Adrenal gland (tissue), 19 donors: ENCODE measurements at places on chromosomes 2 and 18. TPM values are rescaled to one million over a fixed set of nuclear protein-coding genes. Genes with fewer than 3 reads are reported as not detected.

SLC35F5 gene
- 231 TPM for total RNA-seq

- peak; percentile 10 for DNase-seq
These were observed 77.5 kb downstream of the NDUFA10 start for GRCh38 chr2:239947729-239948045.

DNA sequence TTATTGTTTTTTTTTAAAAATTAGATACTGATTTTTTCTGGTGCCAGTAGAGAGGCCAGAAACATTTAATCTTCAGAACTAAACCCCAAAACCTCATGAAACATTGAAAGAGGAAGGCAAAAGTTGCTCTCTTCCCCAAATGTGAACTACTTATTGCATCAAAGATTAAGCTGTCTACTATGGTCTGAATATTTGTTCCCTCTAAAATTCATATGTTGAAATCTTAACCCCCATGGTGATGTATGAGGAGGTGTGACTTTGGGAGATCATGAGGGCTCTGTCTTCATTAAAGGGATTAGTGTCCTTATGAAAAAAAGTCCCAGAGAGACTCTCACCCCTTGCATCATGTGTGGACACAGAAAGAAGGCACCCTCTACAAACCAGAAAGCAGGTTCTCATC, 28.2 kb upstream of the SLC8A1 start:
- no peak for DNase-seq

GRCh38 chr18:10035281-10035991, 121.6 kb downstream of the VAPA start:
- DNase-seq, result no peak

DNA sequence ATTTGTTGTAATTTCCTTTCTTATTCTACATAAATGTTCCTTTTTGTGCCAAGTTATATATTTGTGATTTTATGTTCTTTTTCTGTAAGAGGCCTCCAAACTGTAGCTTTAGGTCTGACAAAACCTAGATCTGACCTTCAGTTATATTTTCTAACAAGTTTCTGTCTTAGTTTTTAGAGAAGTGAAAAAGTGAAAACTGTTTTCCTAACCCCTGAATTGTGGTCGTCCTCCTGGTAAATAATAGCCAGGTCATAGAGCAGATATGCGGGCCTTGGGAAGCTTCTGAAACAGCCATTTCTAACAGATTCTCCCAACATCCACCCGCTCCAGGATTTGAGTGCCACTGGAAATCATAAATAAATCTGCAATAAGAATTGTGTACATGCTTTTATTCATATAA, 398.4 kb upstream of the CWC22 start:
- no peak for DNase-seq

GRCh38 chr2:96341641-96342040, 6.1 kb downstream of the NCAPH start:
- DNase-seq, result no peak
